Kidney glomerular epithelial cell (primary cell): ENCODE measurements at places on chromosomes 16 and 17.

DNA sequence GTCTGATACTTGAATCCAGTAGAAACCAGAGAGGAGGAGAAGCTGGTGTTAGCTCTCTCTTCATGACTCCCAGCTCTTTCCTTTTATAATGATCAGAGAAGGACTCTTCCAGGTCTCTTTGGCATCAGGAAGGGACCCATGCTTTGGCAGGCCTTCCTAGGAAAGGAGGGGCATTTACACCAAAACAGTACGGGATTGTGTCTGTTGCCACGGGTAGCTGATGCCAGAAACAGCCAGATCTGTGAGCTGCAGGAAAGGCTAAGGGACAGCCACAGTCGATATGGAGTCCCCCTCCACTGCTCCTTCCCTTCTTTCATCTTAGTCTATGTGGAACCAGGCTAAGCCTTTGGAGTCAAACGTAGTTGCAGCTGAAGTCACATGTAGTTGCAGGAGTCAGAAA, 9.3 kb downstream of the CEP295NL start:
- DNase-seq = no peak

GRCh38 chr17:45070809-45071208, 9.7 kb downstream of the NMT1 start:
- DNase-seq = no peak

DNA sequence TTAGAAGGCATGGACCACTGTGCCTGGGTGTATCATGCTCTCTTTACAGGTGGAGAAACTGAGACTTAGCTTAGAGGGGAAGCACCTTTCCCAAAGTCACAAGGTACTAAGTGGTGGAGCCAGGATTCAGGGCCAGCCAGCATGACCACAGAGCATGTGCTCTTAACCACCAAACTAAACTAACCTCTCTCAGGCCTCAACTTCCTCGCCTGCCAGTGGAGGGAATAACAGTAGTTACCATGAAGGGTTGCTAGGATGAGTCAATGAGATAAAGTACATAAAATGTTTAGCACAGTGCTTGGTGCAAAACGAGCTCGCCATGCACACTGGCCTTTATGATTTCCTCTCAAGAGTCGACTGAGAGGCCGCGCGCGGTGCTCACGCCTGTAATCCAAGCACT, 6.4 kb upstream of the MYO1C start:
- no peak for DNase-seq

DNA sequence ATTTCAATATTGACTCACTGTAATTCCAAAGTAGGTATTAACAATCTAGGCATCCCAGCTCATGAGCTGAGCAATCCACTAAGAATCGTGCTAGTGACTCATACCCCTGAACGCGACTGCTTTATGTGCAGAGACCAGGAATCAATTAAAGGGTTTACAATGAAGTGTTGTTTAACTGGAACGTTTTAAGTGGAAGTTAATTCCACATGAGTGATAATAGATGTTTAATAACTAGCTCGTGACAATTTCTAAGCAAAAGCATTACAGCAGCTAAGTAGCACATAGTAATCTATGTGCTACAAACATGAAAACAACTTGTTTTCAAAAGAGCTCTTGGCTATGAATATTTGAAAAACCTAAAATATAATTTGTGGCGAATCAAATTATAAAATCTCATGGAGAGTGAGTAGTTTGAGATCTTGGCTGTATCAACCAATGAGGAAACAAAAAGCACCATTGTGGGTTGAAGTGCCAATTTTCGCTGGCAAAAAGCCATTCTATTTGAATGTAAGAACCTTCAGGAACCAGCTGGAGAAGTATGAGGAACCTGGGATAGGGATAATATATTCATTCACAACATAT, 9.4 kb downstream of the GJC1 start:
- peak; percentile 72 for DNase-seq

GRCh38 chr16:79483336-79483735, 117.2 kb downstream of the MAF start:
- DNase-seq = no peak

GRCh38 chr16:87954826-87955225, 3.6 kb downstream of the BANP start:
- DNase-seq = no peak

DNA sequence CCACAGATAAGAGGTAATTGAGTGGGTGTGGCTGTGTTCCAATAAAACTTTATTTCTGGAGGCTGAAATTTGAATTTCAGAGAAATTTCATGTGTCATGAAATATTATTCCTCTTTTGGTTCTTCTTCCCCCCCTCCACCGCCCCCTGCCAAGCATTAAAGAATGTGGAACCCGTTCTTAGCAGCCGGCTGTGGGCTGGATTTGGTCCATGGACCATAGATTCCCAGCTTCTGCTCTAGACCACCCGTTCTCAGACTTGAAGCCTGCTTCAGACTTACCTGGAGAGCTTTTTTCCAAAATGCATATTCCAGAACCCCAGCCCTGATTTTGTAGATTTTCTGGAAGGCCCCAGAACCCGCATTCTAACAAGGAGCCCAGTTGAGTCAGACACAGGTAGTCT, 15.1 kb upstream of the LASP1NB start:
- DNase-seq = no peak

DNA sequence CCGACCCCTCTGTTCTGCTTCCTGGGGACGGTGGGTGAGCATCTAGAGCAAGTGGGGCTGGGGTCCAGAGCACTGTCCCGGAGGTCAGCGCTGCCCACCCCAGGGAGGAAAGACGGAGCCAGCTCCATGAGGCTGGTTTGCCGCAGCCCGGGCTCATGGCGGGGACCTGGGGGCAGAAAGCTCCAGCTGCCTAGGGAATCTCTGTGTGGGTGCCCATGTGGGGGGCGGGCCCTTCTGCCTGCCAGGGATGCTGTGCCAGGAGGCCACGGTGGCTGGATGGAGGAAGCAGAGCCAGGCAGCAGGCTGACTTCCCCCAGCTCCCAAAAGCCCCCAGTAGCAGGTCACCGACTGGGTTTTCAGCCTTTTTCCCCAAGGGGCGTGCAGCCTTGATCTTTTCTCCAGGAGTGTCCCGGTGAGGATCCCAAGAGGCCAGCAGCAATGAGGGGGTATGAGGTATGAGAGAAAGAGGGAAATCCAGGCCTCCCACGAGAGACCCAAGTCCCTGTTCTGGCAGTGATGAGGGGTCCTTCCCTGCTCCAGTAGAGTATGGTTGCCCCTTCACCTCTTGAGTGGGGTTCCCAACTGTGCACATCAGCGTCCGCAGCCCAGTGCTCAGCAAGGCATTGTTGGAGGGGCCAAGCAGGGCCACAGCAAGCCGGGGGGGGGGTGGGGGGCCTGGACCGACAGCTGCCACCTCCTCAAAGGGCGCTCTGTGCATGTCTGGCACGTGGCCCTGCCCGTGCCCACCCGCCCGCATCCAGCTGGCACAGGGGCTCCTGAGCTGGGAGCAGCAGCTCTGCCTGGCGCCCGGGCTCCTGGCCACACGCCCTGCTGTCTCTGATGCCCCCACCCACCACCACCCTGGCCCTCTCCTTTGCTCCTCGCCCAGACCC, 15.6 kb upstream of the BCAR1 start:
- no peak for DNase-seq
